ENCODE measurements at places on chromosomes 6 and 20.

- no peak for DNase-seq
These were observed 8.3 kb downstream of the PHF3 start for GRCh38 chr6:63643862-63644261.

GRCh38 chr6:14912226-14912625 lies 333.6 kb upstream of the JARID2 start:
- no peak for DNase-seq

- no peak for DNase-seq
These were observed 14.7 kb downstream of the UCKL1 start for GRCh38 chr20:63941282-63942081.

GRCh38 chr6:52590152-52590891 lies 13.5 kb upstream of the TRAM2 start:
- DNase-seq, result peak; percentile 65

DNA sequence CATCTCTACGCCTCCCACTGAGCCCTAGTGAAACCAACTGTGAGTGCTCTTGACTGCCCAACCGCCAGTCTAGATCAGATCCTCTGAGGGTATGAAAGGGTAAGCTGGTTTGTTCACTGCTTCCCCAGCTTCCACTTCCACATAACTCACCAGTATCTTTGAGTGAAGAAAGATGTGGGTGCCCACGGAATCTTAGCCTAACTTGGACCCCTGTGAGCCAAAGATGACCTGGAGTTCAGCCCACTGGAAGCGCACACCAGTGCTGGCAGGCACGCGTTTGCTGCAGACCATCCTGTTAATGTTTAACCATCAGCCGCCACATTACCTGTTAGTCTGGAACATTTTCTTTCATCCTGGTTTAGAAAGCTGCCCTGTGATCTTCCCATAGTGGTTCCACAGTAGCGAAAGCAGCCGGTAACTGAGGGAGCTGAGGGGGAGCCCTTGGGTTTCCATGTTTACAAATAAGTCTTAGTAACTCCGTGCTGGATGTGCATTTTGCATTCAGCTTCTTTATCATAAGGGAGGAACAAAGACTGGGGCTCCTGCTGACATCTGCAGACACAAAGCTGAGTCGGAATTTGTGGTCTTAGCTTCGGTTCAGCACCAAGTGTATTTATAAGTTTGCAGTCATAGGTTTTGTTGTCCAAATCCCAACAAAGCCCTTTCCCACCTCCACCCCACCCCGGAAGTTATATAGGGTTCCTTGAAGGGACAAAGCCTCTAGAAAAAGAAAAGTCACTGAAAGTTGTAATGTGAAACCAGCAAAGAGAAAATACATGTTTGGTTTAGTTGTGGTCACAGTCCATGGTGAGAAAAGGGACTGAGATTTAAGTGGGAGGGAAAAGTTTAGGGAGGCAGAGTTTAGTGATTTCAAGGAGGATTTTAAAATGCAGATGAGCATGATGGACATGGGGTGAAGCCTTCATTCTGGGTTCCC lies 71.0 kb downstream of the SSR1 start:
- DNase-seq, result no peak

DNA sequence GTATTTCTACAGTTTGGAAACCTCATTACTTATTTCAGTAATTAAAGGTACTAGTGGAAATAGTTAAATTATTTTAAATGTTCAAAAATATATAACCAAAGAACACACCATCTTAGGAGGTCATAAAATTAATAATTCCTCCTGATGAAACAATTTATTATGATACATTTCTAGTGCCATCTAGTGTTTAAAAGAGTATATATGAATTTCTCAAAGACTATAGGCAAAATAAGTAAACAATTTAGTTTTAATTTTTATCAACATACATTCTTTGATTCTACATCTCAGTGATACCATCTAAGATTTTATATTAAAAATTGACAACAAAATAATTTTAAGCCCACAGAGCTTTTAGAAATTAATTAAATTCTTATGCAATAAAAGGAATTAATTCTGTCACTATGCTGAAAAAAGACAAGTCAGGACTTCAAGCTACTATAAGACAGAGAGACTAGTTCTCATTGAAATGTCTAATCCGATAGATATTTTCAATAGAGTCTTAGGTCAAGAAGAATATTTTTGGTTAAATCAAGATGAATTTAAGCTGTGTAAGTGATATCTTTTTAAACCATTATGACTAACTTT lies 107.8 kb upstream of the RNF217 start:
- DNase-seq, result peak; percentile 15

- DNase-seq, result no peak
These were observed 451.5 kb upstream of the CITED2 start for GRCh38 chr6:139825935-139826374.

GRCh38 chr20:58567437-58567836 lies 52.2 kb upstream of the APCDD1L start:
- no peak for DNase-seq

DNA sequence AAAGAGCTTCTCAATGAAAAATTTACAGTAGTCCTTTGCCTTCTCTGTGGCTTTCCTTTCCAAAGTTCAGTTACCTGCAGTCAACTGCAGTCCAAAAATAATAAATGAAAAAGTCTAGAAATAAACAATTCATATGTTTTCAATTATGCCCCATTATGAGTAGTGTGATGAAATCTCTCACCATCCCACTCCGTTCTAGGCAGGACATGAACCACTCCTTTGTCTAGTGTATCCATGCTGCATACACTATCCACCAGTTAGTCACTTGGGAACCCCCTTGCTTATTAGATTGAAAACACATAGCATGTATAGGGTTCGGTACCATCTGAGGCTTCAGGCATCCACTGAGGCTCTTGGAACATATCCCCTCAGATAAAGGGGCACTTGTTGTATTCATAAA lies 80.6 kb upstream of the EYA4 start:
- DNase-seq, result no peak

GRCh38 chr6:1510239-1510638 lies 99.5 kb upstream of the FOXC1 start:
- no peak for DNase-seq

DNA sequence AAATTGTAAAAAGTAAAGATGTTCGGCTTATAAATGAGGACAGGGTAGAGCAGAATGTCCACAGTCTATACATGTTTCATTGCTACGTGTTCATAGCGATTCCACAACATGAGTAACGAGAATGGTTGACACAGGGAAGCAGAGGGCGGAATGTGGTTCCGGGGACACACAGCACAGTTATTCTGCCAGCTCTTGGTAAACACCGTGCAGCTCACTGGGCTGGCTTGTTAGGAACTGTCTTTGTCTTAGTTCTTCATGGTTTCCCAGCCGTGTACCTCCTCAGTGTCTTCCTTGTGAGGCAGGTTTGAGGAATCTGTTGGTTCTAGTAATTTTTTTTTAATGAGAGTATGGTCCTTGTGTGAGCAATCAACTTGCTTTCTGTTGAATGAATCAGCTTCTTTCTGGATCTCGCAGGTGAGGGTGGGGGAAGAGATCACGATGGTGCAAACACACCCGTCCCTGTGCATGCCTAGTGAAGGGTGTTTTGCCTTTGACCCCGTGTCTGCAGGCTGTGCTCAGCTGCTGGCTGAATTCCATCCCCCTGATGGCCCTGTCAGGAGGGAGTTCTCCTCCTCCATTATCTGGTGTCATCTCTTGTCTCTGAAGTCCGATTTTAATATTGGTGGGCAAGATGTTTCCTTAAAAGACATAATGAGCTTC lies 168.2 kb downstream of the SMOC2 start:
- DNase-seq, result no peak

DNA sequence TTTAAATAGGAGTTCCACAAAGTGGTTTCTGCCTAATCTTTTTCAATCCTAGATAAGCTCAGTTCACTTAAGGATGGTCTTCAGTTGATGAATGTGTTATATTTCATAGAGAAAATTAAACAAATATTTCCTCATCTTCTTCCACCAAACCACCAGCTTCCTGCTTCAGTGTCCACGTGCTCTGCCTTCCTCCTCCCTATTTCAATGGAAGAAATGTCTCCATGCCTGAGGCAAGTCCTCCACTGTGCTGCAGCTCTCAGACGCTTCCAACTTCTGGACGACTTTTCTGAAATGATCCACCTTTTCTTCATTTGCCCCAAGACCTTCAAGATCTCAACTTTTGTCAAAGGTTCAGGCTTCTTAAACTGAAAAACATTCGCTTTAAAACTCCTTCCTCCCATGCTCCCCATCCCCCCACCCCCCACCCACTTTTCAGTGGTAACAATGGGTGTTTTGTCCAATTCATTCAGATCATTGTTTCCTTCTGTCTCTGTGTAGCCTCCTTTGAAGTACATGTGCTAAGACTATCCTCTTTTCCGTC lies 25.3 kb upstream of the FABP7 start:
- DNase-seq, result no peak

DNA sequence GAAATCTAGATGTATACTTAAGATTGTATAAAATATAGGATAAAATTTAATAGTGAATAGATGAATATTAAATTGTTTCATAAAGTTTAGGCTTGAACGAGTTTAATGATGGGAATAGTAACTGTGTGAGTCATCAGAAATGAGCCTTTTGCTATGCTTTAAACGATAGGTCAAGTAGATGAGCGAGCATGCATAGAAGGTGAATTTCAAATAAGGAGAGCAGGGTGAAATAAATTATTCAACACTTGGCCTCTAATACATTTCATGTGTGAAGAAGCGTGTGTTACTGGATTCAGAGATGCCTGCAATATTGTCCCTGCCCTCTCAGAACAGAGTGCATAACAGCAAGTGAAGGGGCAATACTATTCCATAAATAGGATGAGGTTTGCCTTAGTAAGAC lies 74.4 kb upstream of the EYA4 start:
- DNase-seq, result no peak

DNA sequence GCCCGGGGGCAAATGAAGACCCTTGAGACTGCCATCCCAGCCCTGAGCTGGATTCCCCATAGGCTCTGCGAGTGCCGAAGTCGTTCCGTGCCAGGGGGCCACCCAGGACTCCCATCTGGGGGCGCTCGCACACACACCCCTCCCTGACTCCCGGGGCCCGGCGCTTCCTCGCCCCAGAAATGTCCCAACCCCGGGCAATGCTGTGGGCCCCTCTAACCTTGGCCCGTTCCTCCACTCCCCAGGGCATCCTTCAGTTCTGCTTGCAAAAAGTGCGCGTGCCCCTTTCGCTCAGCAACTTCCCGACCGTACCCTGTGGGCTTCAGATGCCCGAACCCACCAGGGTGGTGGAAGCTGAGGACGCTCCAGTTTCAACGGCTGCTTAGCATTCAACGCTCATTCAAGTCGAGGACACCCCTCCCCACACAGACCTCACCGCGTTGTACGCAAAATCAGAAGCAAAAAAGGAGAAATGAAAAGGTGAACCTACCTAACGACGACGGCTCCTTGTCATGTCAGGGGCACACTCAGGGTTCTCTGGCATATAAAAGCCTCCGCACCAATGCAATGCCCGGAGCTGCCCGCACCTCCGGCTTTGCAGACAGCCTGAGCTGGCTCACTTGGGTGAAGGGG lies 25.3 kb downstream of the RIPOR2 start:
- DNase-seq, result no peak

Measured in DMS79 (cell line).